T-cell (primary cell): ENCODE measurements at places on chromosomes 5 and 9.

GRCh38 chr5:98816582-98817222 lies 43.2 kb downstream of the RGMB start:
- no peak for DNase-seq

GRCh38 chr9:81832571-81833285 lies 95.5 kb upstream of the SPATA31D4 start:
- no peak for DNase-seq

DNA sequence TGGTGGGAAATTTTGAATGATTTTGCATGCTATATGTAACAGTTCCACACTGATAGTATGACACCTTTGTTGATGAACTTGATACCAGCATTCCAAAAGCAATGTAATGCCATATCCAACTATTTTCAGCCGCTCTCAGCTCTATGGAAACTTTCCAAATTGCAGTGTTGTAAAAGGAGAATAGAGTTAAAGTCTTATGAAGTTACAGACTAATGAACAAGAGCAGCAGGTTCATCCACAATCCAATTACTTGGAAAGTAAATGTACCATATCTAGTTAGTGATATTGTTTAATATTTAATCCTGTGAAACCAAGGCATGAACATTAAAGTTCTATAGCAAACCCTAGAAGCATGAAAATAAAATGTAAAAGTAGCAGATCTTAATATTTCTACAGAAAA lies 418.2 kb downstream of the TUSC1 start:
- no peak for DNase-seq

- no peak for DNase-seq
These were observed 355 bp downstream of the TLE4 start for GRCh38 chr9:79572032-79572607.

GRCh38 chr5:126355940-126356339 lies 67.3 kb upstream of the GRAMD2B start:
- no peak for DNase-seq

DNA sequence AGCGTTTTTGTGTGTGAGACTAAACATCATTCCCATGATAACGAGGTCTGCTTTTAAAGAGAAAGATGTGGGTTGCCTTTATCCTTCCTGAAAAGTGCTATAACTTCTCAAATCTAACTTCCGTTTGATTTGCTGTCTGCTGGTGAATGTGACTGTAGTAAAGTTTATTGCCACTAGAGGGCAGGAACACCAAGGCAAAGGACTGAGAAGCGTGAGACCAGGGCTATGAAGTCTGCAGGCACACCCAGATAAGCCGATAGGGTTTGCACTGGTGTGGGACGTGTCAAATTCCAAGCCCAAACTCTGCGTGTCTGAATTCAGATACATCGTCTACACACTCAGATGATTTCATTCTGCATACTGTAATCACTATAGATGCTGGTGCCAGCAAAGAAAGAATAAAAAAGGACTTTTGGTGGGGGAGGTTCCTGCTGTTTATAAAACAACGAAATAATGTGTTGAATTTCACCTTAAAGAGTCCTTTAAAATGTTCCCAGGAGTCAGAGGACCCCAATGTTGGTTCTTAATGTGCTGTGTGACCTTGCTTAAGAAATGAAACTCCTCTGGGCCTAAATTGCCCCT lies 87.2 kb downstream of the PTTG1 start:
- peak; percentile 61 for DNase-seq

DNA sequence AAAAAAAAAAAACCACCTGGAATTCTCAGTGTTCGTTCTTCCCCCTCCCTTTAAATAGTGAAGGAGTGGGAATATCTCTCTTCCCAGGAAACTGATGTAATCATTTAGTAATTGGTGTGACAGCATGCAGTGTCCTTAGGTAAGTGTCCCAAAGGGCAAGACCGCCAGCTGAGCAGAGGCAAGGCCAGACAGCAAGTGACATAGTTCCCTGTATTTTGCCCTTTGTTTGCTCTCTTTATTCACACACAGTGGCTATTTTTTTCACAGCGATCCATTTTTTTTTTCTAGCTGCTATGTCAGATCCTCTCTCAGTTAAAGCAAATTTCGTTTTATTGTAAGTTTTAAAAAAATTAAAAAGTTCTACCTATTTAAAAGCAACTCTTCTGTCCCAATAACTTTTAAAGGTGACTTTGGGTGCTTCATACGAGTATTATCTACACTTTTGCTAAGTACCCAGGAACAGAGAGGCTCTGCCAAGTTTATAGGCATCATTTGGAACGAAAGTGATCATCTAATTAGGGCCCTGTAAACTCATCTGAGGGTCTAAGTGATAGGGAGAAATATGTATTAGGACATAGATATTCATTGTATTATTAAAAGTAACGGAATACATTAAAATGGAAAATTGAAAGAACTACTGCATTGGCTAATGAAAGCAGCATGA lies 98.2 kb upstream of the ALDH1A1 start:
- DNase-seq: no peak

DNA sequence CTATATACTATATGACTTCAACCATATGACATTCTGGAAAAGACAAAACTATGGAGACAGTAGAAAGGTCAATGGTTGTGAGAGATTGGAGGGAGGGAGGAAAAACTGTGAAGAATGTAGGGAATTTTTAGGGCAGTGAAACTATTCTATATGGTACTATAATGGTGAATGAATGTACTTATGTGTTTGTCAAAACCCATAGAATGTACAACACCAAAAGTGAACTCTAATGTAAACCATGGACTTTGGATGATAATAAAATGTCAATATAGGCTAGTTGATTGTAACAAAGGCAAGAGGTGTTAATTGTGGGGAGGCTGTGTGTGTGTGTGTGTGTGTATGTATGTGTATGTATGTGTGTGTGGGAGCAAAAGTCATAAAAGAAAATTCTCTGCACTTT lies 10.8 kb upstream of the STOM start:
- no peak for DNase-seq

- peak; percentile 22 for DNase-seq
These were observed 18.8 kb downstream of the C5orf52 start for GRCh38 chr5:157689942-157690689.

- DNase-seq: no peak
These were observed 382.8 kb upstream of the WWC1 start for GRCh38 chr5:167908606-167909005.

DNA sequence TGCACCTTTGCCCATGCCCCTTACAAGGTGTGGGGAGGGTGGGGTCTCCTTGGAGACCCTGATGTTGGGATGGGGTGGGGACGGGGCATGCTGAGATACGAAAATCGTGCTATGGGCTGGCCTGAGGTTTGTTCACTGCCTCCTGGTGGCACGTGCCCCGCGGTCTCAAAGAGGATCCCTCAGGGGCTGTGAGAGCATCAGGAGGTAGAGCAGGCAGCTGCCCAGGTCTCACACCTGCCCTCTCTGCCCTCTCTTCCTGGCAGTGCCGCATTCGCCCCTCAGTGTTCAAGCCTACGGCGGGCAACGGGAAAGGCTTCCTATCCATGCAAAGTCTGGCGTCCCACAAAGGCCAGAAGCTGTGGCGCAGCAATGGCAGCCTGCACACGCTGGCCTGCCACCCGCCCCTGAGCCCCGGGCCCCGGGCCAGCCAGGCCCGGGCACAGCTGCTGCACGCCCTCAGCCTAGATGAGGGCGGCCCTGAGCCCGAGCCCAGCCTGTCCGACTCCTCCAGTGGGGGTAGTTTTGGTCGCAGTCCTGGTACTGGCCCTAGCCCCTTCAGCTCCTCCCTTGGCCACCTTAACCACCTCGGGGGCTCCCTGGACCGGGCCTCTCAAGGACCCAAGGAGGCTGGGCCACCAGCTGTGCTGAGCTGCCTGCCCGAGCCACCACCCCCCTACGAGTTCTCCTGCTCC lies 6.7 kb downstream of the N4BP3 start:
- DNase-seq: no peak

DNA sequence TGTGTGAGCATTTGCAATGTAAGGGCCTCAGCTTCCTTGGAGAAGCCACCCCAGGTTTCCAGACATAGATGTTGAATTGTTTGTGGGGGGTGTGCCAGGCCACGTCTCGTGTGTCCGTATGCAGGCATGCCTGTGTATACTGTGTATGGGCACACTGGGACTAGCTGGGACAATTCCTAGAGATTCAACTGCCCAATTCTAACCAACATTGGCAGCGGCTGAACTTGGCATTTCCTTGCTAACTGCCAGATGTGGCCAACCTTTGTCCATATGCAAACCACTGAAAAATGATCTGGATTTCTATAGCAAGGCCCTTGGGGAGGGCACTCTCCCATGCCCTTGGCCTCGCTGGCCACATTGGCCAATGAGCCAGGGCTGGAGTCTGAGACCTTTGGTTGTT lies 50.3 kb downstream of the SAR1B start:
- DNase-seq: no peak

- DNase-seq: no peak
These were observed 613.0 kb upstream of the WWC1 start for GRCh38 chr5:167678481-167678880.

- peak; percentile 57 for DNase-seq
These were observed 32.8 kb downstream of the ARPC5L start for GRCh38 chr9:124894741-124895170.

GRCh38 chr9:134331186-134332025 lies 5.2 kb downstream of the RXRA start:
- DNase-seq: no peak

GRCh38 chr5:63931836-63932235 lies 30.4 kb downstream of the HTR1A start:
- no peak for DNase-seq

DNA sequence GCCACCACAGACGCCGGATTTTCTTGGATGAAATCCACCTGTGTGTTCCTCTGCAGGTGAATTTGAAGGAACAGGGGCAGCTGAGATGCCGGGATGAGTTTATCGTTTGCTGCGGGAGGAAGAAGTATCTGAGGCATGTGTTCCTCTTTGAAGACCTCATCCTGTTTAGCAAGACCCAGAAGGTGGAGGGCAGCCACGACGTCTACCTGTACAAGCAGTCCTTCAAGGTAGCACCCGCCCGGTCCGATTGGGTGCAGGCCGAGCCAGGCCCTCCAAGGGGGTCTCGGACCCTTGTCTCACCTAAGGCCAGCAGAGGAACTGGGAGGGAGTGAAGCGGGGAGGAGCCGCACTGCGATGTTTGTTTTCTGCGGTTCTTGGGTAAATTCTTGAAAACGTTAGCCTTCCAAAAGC lies 18.4 kb upstream of the LRRC14B start:
- no peak for DNase-seq

DNA sequence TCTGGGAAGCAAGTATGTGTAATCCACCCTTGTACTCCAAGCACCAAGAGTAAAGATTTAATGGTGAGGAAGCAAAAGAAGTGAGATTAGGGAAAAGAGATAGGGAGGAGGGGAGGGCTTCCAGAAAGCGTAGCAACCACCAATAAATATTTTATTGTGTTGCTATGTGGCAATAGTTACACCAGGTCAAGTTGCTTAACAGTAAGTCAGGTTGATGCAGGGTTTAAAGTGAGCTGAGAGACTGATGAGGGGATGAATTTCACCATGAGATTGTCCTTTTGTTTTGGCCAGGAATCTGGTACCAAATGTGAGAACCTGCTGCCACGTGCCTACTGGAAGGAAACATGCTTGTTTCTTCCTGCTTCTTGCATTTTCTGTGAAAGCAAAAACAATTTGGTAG lies 62.7 kb downstream of the PCSK5 start:
- DNase-seq: no peak

DNA sequence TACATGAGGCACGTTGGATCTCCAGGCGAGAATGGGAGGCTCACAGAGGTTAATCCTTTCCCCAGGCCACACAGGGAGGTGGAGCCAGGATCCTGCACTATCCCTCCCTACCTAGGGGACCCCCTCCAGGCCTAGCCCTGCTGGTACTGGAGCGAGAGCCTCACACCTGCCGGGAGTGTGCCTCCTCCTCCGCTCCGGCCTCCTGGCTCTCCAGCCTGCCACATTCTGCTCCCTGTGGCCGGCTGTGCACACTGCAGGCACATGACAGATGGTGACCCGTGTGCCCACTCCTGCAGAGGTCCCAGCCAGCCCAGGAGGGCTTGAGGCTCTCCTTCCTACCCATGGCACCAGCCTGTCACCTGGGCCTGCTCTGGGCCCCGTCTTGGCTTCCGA lies 93.4 kb downstream of the RXRA start:
- DNase-seq: no peak

- DNase-seq: no peak
These were observed 285.9 kb downstream of the PSAT1 start for GRCh38 chr9:78582821-78583220.

- DNase-seq: no peak
These were observed 56.7 kb downstream of the SGCD start for GRCh38 chr5:156383510-156384265.

- DNase-seq: no peak
These were observed 98.3 kb downstream of the BASP1 start for GRCh38 chr5:17315710-17316221.

GRCh38 chr5:57386958-57387357 lies 95.7 kb downstream of the ACTBL2 start:
- no peak for DNase-seq

DNA sequence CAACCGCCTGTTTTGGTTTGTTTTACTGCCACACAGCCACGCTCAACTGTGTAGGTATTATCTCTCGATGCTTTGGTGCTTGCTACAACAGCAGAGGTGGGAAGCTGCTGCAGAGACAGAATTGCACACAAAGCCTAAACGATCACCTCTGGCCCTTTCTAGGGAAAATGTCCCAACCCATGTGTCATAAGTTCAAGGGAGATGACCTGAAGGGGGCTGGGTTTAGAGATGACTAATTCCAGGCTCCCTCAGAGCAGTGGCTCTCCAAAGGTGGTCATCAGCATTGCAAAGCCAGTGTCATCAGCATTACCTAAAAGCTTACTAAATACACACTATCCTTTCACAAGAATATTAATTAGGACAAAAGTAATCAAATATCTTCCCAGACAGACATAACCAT lies 10.9 kb downstream of the ZNF622 start:
- no peak for DNase-seq

- no peak for DNase-seq
These were observed 19.1 kb upstream of the NEK6 start for GRCh38 chr9:124238546-124239140.

- DNase-seq: no peak
These were observed 15.3 kb downstream of the MAP1B start for GRCh38 chr5:72122602-72123001.

DNA sequence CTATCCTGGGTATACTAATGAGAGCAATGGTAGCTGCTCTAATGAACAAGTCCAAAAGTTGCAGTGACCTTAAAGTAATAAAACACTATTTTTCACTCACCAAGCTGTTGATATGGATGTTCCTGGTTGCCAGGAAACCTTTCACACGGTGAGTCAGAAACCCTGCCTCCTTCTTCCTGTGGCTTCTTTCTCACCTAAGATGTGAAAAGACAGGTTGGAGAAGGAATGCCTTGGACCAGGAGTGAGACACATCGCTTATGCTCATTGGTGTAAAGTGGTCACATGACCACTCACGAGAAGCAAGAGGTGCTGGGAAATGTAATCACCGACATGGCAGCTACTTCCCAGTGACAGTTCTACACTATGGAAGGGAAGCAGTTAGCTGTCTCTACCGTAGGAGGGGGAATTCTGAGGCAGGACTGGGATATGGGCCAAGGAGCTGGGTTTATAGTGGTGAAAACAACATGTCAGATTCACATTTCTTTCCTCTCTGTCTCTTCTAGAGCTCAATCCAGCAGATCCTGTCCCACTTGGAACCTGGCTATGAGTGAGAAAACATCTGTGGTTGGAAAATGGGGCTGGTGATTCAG lies 320.4 kb upstream of the KLF4 start:
- DNase-seq: no peak

- no peak for DNase-seq
These were observed 315.7 kb downstream of the MCTP1 start for GRCh38 chr5:94969174-94969573.
